HS-27A (cell line): ENCODE measurements at places on chromosomes 2 and 18.
A peak's percentile ranks its signal among the peaks of the same experiment; 100 is the strongest.

GRCh38 chr2:136075476-136075875 is 42.5 kb downstream of the CXCR4 start:
- no peak for DNase-seq

DNA sequence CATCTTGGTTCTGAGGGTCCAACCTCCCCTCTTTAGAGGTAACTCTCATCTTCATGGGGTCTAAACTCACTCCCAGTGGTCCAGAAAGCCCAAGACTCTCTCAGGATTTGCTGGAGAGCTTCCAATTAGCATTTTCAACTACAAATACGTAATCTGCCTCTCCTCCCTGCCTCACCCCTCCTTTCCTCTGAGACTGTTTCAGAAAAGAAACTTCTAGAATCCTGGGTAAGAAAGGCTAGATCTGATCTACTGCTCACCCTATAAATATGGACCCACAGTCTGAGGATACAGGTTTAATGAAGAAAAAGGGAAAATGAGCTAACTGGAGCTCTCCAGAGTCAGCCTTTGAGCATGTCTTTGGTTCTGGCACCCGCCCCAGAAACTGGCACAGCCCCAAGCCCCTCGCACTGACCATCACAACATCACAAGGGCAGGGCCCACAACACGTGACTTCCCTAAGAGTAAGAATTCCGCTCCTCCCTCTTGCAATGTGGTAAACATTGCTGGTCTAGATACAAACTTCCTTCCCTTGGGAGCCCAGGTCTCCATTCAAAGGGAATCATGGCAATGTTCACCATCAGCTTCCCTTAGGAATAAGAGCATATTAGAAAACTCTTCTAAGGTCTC is 21.7 kb upstream of the IHH start:
- DNase-seq, result no peak

DNA sequence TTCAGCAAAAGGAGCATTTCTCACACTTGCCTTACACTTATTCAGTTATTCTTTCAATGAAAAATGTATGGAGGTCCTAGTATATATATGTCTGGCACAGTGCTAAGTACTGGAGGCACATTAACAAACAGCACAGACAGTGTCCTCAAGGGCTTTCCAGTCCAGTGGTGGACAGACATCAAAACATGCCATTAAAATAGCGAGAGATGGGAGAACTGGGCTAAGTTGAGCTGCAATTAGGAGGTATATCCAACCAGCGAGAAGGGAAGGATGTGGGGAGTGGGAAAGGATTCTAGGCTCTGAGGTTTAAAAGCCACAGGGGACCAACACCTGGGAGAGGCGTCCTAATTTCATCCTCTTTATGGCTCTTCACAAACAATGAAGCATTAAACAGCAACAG is 127.5 kb upstream of the TTC39C start:
- DNase-seq, result no peak

- no peak for DNase-seq
These were observed 118.5 kb upstream of the COL5A2 start for GRCh38 chr2:189298038-189298437.

DNA sequence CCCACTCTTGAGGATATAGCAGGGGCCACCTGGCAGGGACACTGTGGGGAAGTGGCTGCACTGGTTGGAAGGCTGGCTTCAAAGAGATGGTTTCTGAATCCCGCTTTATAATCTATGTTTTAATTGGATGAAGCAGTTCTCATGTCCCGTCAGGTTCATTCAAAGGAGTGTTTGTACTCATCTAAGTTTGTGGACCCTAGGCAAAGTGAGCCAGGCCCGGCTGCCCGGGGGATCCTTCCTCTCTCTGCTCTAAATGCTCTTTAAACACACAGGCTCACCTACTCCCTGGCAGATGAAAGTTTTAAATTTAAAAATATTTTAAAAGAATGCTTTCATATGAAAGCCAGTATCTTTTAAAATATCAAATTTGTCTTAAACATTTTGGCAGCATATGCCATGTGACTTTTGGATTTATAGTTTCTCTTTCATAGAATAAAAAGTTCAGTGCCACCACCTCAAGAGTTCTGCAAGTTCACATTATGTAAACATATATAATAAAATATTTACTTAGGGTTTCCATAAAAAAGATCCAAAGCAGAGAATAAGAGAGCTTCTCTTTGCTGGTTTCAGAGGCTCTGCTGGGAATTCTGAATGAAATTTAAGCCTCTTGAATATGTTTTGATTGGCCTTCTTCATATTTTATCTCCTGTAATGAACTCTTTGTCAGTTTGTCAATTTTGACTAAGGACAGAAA is 143.5 kb upstream of the ALPP start:
- no peak for DNase-seq

- peak; percentile 50 for DNase-seq
These were observed 68.0 kb downstream of the ZFP36L2 start for GRCh38 chr2:43158259-43158880.

DNA sequence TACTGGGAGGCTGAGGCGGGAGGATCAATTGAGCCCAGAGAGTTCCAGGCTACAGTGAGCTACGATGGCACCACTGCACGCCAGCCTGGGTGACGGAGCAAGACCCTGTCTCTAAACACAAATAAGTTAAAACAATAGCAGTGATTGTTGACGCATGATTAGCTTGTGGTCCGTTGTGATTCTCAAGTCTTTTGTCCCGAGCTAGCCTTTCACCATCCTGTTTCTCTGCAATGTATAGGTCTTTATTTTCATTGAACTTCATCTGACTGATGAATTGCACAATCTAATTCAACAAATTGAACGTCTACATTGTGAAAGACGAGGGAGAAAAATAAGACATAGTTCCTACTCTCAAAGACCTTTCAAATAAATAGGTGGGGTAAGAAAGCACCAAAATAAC is 8.8 kb upstream of the FZD7 start:
- no peak for DNase-seq

- no peak for DNase-seq
These were observed 176.6 kb downstream of the DYSF start for GRCh38 chr2:71629771-71630453.

- no peak for DNase-seq
These were observed 6.2 kb downstream of the PRKD3 start for GRCh38 chr2:37318401-37318800.

DNA sequence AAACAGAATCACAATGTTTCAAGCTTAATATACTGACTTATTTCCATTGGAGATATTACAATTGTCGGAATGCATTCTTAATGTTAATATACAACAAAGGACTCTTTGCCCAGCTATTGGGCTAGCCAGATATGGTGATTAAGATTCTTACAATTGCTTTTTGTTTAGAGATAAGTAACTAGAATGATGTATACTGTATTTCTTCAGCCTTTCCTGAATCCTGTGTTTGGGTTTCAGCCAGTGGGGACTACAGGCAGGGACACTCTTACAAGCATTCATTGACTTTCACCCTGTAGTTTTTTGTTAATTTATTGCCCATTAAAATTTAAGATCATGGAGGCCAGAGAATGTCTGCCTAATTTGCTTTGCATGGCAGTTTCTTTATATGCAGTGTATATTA is 254.1 kb upstream of the TMEFF2 start:
- DNase-seq, result no peak

DNA sequence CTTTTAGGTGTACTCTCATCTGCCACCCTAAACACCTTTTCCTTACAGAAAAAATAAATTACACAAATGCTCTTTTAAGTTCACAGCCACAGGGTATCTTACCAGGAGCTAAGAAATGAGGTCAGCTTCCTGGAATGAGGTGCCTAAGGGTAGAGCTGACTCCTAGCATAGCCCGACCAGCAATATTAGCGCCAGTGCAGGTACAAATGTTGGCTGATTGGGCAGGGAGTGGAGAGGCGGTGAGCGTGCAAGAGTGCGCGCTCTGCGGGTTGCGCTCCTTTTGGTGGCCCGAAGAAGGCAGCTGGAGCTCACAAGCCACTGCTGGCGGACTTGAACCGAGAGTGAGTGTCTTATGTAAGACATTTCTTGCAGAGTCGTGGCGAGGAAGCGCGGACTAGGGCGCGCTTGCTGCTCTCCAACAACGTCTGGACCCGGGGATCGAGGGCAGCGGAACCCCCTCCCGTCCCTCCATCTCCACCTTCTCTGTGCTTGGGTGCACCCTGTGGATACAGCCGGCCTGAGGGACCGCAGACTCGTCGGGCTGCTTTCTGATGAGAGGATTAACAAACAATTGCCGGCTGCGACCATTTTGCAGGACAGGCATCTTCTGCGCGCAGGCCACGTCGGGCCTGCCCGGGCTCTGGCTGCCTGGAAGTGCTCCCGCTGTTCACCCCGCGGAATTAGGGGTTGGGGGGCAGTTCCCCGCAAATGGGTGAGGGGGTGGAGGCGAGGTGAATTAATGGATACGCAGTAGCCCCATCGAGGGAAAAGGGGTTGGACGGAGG is 17.3 kb downstream of the BOLA3 start:
- DNase-seq, result no peak

- DNase-seq, result no peak
These were observed 152.5 kb upstream of the HAAO start for GRCh38 chr2:42944779-42945415.

DNA sequence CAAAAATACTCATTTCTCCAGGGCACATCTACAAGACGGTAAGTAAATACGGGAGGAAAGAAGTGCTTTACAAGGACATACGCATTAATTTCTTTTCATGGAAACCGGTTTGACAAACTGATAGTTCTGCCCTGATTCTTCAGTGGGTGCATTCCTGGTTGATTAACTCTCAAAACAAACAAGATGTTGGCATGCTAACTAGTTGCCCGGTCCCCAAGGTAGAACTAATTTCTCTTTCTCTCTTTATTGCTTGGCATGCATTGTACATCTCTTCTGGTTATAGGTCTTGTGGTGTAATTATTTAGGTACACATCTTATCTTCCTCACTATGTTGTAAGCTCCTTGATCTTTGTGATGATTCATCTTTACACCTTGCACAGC is 46.9 kb upstream of the SPATS2L start:
- no peak for DNase-seq

DNA sequence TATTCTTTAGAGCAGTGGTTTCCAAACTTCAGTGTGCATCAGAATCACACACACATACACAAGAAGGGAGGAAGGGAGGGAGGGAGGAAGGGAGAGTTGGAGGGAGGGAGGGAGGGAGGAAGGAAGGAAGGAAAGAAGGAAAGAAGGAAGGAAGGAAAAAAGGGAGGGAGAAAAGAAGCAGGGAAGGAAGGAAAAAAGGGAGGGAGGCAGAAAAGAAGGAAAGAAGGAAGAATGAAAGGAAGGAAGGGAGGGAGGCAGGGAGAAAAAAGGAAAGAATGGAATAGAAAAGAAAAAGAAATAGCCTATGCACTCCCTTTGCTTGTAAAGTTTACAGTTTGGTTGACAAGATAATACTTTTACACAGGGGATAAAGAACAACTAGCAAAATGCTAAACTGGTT is 96.3 kb upstream of the BCL11A start:
- DNase-seq, result no peak

DNA sequence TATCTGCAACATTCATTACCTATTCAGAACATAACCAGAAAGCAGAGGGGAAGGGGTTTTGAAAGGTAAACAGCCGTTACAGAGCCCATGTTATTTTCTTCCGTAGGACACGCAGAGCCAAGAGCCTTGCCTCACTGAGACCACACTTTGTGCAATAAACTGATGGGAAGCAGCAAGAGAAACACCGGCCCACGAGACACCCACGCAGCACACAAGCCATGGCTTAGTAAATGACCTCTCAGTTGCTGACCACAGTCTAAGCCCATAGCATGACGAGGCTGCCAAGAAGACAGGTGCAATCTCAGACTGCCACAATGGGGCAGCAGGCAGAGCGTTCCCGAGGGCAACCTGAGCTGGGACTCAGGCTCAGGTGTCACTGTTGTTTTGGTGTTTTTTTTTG is 59.6 kb downstream of the CABYR start:
- DNase-seq, result no peak
